ENCODE measurements at places on chromosomes 11 and 22.

GRCh38 chr11:47518212-47518964 lies 34.5 kb downstream of the CELF1 start:
- no peak for DNase-seq

DNA sequence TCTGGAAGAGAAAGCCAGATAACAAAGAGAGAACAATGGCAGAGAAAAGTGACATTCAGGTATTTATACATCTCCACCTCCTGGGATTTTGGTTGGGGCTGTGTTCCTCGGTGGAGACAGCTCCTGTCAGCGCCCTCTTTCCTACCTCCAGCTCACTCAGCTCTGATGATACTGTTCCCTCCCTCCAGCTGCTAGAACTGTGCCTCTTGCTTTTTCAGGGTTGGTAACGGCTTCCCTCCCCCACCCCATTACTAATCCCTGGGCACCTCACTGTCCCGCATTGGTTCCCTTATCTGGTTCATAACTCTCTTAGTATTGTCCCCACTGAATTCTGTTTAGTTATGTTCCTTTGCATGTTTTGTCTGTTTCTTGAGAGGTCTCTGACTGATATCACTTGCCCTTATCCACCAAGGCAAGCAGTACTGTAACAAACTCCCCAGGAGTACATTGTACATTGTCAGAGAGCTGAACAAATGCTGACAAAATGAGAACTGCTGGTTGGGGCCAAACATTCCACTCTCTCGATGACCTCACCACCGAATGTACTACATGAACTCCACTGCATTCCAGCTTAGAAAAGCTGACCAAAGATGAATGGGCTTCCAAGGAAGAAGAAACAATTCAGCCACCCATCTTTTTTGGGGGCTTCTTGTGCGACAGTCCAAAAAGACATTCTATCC lies 5.7 kb upstream of the FBXO3 start:
- no peak for DNase-seq

DNA sequence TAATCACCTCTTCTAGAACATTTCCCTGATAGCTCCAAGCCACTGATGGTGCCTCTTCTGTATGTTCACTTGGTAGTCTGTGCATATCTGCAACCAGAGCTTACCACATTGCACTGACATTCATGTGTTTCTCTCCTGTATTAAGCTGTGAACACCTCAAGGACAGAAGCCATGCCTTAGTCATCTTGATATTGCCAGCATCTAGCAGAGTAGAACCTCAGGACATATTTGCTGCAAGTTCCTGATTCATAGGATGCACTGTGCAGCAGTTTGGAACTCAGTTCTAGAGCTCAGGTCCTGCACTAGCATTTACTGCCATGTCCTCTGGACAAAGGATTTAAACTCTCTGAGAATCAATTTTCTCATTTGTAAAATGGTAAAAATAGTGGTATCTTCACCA lies 722.4 kb upstream of the ANO5 start:
- no peak for DNase-seq

DNA sequence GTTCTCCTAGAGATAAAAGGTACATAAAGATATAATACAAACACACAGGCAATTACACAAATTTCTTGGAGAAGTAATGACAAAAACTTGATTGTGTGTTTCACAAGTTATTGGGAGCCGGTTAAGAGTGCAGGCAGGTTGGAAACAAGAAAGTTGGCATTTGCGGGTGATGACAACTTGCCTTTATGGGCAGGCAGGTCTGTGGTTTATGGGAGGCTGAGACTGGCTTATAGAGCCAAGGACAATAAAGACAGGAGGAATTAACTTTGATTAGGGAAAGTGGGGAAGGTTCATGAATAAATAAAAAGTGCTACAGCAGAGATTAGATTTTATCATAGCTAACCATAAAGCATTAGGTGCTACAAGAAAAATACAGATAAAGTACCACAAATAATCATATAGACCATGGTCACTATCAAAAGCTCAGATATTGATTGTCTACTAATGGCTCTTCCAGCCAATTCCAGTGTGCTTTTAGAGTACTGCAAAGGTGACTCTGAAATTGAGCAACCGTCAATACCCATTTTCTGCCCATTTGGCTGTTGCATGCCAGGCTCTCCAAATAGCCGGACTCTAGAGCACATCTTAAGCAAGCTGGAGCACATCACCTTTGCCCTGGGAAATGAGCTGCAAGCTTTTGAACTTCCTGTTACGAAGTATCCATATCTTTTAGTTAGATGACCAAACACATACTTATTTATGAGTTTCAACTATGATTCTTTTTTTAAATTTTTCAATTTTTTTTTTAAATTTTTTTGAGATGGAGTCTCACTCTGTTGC lies 33.9 kb upstream of the GAB2 start:
- DNase-seq: no peak

DNA sequence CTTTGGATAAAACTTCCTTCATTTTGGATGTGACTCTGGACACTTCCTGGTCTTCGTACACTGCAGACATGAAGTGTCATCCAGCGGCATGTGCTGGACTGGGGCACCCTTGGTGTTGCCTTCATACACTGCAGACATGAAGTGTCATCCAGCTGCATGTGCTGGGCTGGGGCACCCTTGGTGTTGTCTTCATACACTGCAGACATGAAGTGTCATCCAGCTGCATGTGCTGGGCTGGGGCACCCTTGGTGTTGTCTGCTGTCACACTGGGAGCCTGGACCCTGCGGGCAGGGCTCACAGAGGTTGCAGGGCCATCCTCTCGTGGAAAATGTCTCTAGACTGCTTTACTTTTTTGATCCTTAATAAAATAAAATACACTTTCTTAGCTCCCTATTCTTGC lies 771.4 kb downstream of the BRD1 start:
- DNase-seq: no peak

DNA sequence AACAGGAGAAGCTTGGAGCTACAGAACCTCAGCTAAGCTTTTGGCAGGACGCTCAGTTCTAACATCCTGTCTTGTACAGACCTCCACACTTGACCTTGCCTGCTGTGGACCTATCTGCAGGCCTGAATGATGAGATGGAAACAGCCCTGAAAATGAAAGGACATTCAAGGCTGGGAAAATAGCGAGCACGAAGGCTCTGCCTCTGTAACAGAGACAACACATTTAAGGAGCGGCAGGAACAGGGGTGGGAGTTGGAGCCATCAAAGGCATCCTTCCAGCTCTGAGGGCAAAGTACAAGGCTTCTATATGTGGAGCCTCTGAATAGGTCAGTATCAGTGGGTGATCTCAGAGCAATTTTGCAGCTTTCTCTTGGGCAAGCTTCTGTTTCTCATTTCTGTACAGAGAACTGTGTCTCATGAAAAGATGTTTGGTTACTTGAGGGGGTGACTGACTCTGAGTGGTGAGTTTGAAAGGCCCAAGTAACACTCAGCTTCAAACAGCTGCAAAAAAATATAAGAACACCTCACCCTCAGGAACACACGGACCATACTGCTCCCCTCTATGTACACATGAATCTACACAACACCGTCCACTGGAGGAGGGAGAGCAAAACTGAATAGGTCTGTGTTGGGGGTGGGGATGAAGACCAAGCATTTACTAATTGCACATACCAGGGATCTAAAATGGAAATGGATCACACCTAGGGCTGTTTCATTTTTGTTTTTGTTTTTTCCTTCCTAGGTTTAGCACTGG lies 101.6 kb downstream of the CCDC81 start:
- no peak for DNase-seq

DNA sequence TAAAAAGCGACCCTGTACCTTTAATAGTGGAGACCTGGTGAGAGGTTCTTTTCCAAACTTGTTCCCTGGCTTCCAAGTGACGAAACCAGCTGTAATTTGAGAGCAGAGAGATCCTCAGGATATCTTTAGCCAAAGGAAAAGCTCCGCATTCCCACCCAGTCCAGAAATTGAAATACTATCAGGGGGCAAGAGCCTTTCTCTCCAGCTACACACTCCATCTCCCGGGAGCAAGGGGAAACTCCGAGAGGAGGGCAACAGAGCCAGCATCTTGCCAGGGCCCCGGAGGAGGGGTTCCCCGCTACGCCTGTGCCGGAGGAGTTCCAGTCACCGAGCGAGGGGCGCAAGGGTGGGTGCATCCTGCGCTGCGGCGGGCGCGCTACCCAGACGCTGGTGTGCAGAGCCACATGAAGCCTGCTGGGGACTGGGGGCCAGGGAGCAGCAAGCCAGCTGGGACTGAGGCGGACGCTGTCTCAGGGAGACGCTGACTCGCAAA lies at the start of gene FIBIN:
Gene FIBIN, plus strand, starts transcription at position 148 of the 493 bp plus-strand sequence. CDS start 415 bp downstream, outside the sequence.
- DNase-seq: no peak

DNA sequence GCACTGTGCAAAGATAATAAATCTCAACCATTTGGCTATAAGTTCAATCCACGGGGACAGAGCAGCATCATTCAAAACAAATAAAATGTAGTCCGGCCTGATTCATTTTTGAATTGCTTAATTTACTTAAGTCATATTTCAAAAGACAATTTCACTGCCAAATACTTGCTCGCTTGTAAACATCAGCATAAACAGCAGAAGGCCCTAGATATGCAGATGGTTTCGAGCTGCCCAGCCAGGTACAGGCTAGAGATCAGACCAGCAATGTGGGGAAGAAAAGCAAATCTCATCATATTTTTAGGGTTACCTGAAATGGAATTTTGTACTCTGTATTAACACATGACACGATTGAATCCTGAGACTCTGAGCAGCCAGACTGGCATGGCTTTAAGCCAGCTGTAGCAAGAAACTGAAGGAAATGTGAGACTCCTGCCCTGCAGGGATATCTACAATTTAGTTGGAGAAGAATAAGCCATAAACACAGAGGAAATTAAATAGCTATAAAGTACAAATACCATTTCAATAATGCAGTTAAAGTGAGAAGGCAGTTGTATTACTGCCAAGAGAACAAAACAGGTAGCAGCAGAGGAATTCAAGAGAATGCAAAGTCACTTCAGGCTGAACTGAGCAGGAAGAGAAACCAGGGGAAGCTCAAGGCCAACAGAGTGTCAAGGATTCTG lies 440.3 kb downstream of the ETS1 start:
- no peak for DNase-seq

GRCh38 chr11:36376009-36376887 lies 80.2 kb downstream of the PRR5L start:
- DNase-seq: no peak

Data from NCI-H510A treated with DMSO at 0.1 percent for 48 hours (cell line).